ENCODE measurements at places on chromosomes 12 and 14.

DNA sequence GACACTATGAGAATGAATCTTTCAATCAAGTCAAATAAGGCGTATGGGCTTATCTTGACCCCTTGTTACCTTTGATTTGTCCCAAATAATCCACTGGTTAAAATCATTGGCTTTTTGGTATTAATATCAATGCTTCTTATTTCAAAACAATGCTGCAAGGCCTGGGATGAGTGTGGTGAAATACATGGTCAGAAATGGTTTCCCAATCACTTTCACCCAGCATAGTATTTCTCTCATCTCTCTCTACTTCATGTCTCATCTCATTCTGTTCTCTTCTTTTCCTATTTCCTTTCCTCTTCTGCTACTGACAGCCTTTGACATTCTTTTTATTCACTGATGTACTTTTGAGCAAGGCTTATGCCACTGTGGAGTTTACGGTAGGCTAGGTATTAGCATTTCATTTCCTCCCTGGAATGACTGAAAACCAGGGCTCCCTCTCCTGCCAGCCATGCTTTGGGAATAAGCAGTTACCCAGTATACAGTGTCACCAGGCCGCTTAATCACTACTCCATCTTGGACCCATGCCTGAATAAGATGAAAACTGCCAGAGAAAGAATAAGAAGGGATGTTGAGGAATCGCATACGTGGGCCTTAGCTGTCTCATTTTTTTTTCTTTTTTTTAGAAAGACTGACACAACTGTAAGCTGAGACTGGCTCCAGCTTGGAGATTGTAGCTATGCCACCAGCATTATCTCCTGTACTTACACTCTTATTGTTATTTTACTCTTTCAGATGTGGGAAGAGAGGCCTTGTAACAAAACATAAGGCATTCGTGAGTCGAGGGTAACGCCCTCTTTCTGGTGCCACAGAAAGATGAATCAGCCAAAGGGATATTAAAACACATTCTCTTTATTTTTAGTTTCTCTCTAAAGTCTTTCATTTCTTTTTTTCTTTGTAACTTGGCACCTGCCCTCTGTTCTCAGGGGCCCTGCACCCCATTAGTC, 53.5 kb downstream of the IGF1 start:
- DNase-seq: no peak

- peak; percentile 44 for DNase-seq
Observed at GRCh38 chr14:106318700-106319099, 792.3 kb downstream of the TMEM121 start.

DNA sequence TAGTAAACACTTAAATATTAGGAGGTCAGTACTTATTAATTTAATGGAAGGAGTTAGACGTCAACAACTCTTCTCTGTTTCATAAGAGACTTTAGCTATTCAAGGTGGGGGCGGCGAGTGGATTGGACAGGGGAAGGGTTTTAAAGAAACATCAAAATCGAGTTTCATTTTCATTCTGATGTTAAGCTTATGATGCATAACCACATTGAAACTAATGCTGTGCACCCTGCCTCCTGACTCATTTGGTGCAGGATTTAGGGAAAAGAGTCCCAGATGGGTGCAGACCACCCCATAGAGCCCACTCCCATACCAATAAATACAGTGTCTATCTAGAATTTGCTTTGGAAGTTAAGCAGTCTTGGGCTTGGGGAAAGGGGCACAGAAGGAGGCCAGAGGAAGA, 7.4 kb downstream of the ZBTB39 start:
- no peak for DNase-seq

DNA sequence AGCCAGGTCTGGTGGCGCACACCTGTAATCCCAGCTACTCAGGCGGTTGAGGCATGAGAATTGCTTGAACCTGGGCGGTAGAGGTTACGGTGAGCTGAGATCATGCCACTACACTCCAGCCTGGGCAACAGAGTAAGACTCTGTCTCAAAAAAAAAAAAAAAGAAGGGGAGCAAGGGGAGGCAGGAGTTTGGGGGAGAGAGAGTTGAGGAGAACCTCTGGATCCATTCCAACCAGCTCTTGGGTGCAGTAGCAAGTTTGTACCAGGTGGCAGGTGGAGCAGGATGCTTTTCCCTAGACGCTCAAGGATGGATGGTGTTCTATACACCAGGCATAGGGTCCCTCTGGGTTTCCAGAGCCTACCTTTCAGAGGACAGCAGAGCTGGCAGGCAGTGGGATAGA, 1.9 kb downstream of the NFE2 start:
- no peak for DNase-seq

GRCh38 chr12:121903202-121903601, 14.6 kb downstream of the PSMD9 start:
- no peak for DNase-seq

- DNase-seq: no peak
Observed at GRCh38 chr12:27806259-27806658, 26.2 kb upstream of the MANSC4 start.

DNA sequence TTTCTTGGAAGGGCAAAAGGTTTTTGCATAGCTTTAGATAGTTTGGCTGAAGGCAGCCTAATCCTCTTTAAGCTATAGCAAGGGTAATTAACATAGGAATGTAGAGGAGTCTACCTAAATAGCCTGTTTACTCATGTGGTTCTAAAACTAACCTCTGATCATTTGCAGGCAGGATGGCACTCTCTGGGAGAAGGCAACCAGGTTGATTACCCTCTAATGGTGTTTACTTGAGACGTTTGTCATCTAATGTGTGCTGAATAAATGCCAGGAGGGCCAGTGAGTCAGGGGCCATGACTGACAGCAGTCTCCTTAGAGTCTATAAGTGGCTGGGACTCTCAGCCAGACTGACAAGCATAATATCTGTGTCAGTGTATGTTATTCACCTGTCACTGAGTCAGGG, 286.4 kb downstream of the PCNX1 start:
- DNase-seq: no peak

DNA sequence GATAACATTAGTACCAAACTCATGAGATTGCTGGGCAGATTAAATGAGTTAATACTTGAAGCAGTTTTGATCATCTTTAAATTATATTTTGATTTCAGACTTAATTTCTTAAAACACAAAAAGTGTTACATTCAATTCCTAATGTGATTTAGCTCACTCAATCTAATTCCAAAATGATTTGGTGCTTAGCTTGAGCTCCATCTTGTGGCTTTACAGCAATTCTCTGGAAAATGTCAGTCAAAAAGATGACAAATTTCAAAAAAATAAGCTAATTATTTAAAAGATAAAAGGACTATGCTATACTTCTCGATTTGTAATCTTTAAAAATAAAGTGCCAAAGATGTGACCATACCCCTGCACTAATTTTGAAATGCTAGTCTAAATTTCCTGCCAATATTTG, 10.1 kb downstream of the LLPH start:
- DNase-seq: no peak

GRCh38 chr14:61565181-61565580, 130.1 kb upstream of the HIF1A start:
- DNase-seq: no peak

DNA sequence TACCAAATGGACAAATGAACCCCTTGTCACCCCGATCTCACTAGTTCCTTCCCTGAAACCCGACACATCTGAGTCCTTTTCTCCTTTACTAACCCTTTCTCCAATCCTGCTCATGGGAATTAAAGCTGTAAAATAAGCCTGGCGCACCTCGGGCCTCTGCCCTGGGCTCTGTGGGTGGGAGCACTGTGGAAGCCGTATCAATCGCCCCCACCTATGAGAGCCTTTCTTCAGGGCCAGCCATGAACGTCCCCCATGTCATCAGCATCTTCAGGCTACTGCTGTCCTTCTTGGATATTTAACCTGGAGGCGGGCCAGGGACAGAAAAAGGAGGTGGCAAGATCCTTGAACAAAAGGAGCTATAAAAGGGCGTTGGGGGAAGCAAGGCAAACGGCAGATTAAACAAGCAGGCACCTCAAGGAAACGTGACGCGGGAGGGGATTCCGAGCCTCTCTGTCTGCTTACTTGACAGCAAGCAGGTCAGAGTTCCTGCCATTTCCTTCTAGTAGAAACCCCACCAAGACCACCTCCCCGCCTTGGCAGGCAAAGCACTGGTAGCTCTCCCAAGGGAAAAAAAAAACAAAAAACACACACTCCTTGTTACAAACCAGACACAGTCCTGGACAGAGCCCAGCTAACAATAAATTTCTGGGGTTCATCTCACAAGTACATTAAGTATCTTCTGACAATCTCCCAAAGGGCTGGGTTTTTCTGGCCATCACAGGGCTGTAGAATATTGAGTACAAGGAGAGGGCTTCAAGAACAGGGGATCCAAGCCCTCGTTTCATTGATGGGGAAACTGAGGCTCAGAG, 62.9 kb downstream of the DPF3 start:
- DNase-seq: no peak

DNA sequence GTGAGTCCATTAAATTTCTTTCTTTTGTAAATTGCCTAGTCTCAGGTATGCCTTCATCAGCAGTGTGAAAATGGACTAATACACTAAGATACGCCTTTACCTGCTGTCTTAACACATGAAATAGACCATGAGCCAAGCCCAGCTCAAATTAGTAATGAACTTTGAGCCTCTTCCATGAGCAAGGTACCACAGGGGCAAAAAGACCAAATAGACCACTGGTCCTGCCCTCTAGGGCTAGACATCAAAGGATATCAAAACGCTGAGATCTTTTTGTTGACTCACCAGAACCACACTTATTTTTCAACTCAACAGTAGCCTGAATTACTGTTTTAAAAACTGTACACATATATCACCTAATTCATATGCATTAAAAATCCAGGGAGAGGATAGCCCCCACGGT, 137.5 kb upstream of the NOS1 start:
- DNase-seq: no peak

- DNase-seq: no peak
Observed at GRCh38 chr12:3300833-3301401, 190.1 kb upstream of the PRMT8 start.

- no peak for DNase-seq
Observed at GRCh38 chr12:108765289-108765764, 34.0 kb upstream of the CORO1C start.

DNA sequence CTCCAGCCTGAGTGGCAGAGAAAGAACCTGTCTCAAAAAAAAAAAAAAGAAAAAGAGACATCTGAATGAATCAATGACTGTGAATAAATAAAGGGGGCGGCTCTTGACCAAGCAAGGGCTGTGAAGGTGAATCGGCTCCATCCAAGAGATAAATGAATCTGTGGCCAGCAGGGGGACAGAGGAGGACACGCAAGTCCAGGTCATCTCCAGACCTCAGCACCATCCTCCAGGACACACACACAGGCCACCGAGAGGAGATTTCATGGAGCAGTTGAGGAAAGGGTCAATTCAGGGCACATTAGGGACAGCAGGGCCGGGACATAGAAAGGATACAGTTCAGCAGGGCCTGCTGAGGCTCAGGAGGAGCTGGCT, 21.6 kb downstream of the TRPV4 start:
- DNase-seq: no peak

DNA sequence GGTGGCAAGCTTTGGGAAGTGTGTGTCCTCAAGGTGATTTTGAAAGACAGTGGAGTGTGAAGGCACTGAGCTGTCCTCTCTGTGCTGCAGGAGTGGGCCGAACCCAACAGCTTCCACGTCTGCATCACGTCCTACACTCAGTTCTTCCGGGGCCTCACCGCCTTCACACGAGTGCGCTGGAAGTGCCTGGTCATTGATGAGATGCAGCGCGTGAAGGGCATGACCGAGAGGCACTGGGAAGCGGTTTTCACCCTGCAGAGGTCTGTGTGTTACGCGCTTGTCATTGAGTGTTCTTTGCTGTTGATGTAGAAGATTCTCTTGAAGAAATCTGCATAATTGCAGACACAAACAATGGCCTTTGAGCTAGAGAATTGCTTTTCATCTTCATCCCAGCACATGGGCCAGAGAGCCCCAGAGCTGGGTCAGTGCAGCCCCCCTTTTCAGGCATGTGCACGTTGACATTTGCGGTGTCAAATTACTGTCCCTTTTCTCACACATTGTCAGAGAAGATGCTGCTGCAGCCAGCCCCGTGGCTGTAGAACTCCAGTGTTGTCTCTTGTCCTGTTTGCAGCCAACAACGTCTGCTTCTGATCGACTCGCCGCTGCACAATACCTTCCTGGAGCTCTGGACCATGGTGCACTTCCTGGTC, 63.3 kb downstream of the EP400 start:
- DNase-seq: no peak

- peak; percentile 30 for DNase-seq
Observed at GRCh38 chr12:127280393-127281275, 986.3 kb upstream of the TMEM132C start.

- no peak for DNase-seq
Observed at GRCh38 chr14:101955695-101956161, 8.6 kb upstream of the DYNC1H1 start.

- no peak for DNase-seq
Observed at GRCh38 chr14:50826681-50827080, 4.3 kb downstream of the NIN start.

- DNase-seq: no peak
Observed at GRCh38 chr12:22656376-22656775, 31.4 kb downstream of the ETNK1 start.

- no peak for DNase-seq
Observed at GRCh38 chr12:123105211-123105826, 45.6 kb downstream of the PITPNM2 start.

DNA sequence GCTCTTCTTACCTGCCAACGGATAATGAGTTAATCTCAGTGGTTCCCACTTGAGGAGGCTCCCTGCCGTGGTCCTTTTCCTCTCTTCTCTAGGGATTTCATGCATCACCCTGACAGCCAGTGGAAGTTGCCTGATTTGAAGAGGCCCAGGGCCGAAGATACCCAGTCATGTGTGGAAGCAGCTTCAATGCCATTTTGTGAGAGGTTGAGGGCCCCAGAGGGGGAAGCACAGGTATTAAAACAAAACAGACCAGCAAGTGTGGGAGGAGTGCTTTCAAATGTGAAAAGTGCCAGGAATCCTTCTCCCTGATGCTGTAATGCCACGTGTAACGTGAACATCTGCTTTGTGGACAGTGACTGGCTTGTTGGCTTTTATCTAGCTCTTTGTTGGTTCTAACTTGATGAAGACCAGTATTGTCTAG, 1.5 kb downstream of the TCP11L2 start:
- no peak for DNase-seq

DNA sequence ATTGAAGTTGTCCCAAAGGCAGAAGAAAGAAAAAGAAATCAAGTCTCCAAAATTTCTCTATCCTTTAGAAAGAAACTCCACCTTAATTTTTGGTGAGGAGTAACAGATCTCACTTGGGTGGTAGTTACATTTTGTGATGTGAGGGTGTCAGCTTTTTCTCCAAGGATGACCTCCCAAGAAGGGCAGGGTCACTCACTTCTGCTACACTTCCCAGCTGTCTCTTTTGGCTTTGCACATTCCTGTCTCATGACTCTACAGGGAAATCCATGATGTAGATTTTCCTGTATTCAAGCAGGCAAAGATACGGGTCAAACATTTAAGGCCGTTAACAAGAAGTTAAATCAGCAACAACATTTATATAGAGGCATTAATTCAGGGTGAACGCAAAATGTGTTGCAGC, 1016.4 kb downstream of the NRXN3 start:
- DNase-seq: no peak

- no peak for DNase-seq
Observed at GRCh38 chr12:95790033-95790916, at the start of gene NTN4. TSS of gene NTN4 (minus strand) at chr12:95790764. CDS start at chr12:95790309, 455 bp downstream.

DNA sequence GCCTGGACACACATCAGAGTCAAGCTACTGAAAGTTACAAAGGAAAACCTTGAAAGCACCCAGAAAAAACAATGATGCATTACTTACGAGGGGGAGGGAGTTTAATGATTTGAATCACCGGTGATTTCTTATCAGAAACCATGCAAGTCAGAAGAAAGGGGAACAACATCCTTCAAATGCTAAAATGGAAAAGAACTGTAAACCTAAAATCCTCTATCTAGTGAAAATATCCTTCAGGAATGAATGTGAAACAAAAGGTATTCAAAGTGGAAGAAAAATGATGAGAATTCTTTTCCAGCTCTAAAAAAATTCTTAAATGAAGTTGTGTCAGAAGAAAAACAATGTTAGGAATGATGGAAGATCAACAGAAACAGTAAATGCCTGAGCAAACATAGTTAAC, 16.8 kb downstream of the SCAF11 start:
- no peak for DNase-seq

Data from T follicular helper cell (primary cell).